ENCODE measurements at places on chromosomes 7 and 10. TPM values are rescaled to one million over a fixed set of nuclear protein-coding genes. Genes with fewer than 3 reads are reported as not detected.

HOGA1 gene
- total RNA-seq = not detected

TCERG1L gene
- total RNA-seq = not detected

DNA sequence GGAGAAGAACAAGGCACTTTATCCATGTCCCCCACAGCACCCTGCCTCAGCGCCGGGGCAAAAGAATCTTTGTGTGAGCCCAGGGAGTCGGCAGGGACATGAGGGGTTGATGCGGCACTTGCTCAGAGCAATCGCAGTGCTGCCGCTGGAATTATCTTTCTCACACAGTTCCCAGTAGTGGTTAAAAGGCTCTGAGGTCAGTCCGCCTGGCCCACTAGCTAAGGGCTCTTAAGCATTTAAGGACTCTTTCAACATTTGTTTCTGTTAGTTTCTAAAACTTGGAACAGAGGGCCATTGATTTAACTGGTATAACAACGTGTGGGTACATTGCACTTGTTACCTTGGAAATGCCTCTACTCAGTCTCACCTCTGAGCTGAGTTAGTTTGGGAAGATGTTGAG lies 208.0 kb upstream of the C7orf33 start:
- no peak for DNase-seq

DNA sequence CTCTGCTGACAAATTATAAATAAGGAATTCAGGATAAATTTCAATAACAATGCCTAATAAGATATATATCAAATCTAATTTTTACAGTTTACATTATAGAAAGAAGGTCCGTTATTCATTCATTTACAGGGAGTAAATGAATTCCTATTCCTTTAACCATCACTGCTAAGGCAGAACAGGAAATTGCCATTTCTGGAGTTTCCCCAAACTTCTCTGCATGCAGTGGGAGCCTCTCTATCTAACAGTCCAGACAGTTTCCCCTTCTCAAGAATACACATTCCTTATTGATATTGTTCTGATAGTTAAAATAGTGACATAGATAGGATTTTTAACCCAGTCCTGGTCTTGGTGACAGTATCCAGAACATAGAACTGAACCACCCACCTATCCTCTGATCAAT lies 24.3 kb downstream of the MKI67 start:
- DNase-seq = no peak

- no peak for DNase-seq
Observed at GRCh38 chr7:966291-967069, 8.9 kb downstream of the COX19 start.

GRCh38 chr7:112205343-112206237 lies 609 bp downstream of the DOCK4 start:
- no peak for DNase-seq

All from SJSA1 (cell line).